ENCODE measurements at places on chromosomes 5 and 9.
A peak's percentile ranks its signal among the peaks of the same experiment; 100 is the strongest.

DNA sequence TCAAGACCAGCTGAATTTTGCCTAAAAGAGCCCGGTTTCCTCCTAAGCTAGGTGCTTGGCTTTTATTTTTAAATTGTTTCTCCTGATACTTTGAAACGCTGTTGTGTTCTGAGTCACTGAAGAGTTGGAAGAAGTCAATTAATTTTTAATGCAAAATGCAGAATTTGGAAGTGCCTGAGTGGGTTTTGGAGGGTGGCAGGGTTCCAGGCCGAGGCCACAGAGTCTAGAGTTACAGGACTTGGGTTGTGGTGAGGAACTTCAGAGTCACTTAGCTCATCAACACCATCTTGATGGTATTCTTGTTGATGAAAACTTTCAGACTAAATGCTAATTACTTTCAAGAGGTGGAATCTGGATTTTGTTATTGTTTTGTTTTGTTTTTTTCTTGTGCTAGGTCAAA lies 130.6 kb downstream of the PDZD2 start:
- DNase-seq: no peak

- no peak for DNase-seq
Measured at GRCh38 chr5:178595150-178595549, 5.0 kb upstream of the COL23A1 start.

DNA sequence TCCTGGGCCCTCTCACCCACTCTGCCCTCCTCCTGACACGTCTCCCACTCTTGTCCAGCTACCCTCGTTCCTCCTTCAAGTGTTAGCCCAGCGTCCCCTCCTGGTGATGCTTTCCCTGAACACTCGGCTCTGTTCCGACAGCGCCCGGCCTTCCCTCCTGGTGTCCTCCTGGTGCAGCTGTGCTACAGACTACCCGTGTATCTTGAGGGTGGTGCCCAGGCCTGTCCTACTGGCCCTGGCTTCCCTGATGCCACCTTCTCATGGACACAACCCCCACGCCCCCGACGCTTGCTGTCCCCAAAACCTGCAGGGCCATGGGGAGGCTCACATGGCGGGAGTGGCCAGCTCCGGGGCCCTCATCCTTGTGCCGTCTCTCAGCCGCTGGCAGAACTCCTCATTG lies 21.4 kb upstream of the SCGB3A1 start:
- DNase-seq: no peak

GRCh38 chr5:139019880-139020279 lies 144.7 kb upstream of the LRRTM2 start:
- DNase-seq: no peak

- no peak for DNase-seq
Measured at GRCh38 chr5:51156222-51156621, 227.0 kb upstream of the ISL1 start.

- no peak for DNase-seq
Measured at GRCh38 chr5:179967489-179967888, 59.8 kb upstream of the TBC1D9B start.

- DNase-seq: no peak
Measured at GRCh38 chr9:81071108-81071507, 618.2 kb downstream of the TLE1 start.

DNA sequence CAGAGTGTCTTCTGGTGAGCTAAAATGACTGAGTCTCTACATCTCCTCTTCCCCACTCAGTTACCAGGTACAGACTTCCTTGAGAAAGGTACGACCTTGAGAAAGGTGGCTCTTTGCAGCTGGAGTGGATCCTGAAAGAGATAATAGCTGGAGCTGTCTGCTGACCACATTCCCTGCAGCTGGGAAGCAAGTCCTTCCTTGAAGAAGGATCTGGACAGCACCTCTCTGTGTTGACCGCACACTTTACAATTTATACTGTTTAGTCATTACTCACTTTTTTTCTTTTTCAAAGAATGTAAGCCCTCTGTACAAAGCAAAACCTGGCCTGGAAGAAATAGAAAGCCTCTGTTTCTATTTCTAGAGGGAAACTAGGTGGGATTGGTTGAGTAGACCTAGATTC lies 148.8 kb downstream of the MACIR start:
- DNase-seq: peak; percentile 38

DNA sequence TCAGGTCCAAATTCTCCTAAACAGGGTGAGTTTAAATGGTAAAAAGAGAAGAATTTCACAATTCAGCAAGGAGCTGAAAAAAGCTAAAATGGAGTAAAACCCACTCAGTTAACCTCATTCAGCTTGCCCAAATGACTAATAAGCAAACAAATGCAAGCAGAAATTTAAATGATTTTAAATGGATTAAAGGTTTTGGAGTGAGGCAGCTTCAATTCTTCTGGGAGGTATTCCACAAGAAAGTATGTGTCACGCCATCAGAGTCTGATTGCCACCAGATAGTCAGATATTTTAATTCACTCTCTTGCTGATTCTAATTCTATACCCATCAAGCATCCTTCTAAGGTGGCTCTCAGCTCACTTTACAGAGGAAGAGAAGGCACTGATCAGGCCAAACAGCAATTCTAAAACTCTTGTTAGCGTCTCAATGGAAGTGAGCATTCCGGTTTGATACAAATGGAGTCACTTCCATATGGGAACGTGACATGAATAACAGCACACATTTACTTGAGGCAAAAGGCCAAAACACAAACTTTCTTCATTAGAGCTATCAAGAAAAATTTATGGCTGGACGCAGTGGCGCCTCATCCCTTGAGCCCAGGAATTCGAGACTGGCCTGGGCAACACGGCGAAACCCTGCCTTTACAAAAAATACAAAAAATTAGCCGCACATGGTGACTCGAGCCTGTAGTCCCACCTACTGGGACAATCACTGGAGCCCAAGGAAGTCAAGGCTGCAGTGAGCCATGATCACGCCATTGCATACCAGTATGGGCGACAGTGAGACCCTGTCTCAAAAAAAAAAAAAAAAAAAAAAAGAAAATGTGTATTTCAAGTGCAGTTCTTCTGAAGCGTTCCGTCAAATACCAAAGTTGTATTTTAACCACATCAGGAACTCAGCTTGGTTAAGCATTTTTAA lies 2.0 kb downstream of the CLK4 start:
- peak; percentile 45 for DNase-seq

GRCh38 chr5:177311723-177312648 lies at the start of gene MXD3:
Gene MXD3, minus strand, starts transcription at chr5:177311898. Its CDS starts 68 bp downstream, at chr5:177311830.
- peak; percentile 96 for DNase-seq

DNA sequence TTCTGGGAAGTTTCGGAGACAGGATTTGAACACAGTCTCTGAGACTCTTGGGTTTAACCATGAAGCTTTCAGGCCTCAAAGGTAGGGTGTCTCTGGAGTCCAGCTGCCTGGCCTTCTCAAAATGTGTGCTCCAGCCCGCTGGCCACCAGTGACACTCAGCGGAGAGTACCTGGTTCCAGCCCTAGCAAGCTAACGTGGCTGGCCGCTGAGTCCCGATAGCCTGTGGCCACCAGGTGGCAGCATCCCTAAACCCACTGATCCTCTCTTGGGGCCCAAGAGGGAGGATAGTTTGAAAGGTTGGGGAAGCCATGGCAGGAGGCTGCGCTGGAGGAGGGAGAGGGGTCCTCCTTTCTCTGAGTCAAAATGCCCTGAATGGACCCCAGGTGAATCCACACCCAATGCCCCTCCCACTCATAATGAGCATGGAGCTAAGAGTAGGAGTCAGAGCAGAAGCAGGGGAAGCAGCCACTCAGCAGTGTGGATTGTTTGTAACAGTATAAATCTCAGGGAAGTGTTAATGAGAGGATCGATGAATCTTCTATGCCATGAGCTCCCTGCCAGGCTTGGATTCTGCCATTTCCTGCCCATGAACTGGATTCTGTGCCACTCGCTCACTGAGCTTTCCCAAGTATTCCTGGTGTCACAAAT lies 5.4 kb upstream of the TIFAB start:
- DNase-seq: peak; percentile 38

DNA sequence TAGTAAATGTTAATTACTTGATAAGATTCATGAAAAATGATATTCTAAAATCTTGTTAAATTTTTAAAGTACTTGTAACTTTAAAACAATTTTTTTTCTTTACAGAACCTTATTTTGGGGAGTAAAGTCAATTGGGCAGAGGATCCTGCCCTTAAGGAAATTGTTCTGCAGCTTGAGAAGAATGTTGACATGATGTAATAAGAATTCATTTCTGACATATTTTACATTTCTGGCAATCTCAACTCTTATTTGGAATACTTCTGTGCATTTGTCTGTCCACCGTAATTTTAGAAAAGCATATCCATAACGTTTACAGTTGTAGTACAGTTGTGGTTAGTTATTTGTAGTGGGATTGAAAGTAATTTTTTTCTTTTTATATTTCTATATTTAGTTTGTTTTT lies 20.2 kb downstream of the CENPH start:
- DNase-seq: peak; percentile 50

- peak; percentile 45 for DNase-seq
Measured at GRCh38 chr5:89128092-89128491, 245.1 kb upstream of the MEF2C start.

- DNase-seq: peak; percentile 88
Measured at GRCh38 chr9:83281306-83282255, 218.6 kb upstream of the RASEF start.

DNA sequence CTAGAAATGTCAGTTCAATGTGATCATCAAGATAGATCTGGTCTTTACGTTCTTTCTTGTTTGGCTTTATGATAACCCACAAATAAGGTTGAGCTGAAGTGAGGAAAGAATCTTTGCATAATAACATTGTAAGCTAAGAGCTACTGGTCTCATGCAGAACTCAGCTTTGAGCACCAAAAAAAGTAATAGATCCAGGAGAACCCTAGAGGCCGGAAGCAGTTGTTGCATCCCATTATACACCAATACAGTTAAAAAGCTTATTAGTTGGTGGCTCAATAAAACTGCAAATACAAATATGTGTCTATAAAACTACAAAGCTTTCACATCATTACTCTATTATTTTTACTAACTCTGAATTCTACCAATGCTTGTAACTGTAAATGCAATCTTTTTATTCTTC lies 85.5 kb upstream of the NUDT12 start:
- DNase-seq: no peak
